ENCODE measurements at places on chromosomes 12 and 14. TPM values are rescaled to one million over a fixed set of nuclear protein-coding genes. Genes with fewer than 3 reads are reported as not detected.

The OTX2 gene
- not detected for total RNA-seq

The RAD51AP1 gene
- 1.2 TPM for total RNA-seq

The KRT78 gene
- not detected for total RNA-seq

The KRT3 gene
- total RNA-seq: not detected

The GLS2 gene
- total RNA-seq: 0.49 TPM

The SSTR1 gene
- 0.69 TPM for total RNA-seq

The RTL1 gene
- total RNA-seq: not detected

GRCh38 chr12:112149596-112149995, 24.2 kb downstream of the TRAFD1 start:
- no peak for DNase-seq

DNA sequence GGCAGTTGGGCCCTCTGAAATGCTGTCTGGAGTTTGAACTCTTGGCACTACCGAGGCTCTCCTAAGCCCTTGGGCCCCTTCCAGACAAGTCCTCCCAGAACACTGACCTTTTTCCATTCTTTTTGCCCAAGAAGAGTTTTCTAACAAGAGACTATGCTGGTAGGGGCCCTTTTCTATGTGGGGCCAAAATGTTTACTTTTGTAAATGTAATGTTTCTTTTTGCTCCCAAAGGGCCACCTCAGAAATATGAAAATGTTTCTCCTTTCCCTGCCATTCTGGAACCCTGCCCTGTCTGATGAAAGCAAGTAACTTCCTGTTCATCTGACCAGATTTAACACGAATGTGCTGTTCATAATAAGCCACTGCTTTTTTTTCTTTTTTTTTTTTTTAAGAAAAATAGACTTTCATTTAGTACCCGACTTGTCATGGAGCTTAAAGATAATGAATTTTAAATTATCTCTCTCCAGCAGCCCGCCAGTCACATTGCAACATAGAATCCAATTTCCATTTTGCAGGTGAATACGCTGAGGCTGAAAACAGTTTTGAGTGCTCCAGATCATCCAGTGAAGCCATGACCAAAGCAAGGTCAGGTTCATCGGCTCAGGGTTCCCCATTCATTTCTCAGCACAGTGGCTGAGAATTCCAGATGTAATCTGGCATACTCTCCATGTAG, 169.9 kb downstream of the DPF3 start:
- DNase-seq: no peak

DNA sequence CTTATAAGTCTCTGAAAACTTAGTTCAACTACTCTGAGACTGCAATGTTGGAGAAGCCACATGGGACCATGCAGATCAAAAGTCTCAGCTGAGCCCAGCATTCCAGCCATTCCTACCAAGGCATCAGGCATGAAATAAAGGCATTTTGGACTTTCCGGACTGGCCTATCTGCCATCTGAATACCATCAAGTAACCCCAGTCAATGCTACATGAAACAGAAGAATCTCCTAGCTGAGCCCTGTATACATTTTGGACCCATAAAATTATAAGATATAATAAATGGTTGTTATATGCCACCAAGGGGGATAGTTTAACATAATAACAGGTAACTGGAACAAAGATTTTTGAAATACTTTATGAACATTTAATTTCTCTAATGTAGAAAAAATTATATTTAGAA, 9.3 kb upstream of the TMEM260 start:
- no peak for DNase-seq

GRCh38 chr12:132040906-132041606, 91.3 kb downstream of the EP400 start:
- DNase-seq: no peak

DNA sequence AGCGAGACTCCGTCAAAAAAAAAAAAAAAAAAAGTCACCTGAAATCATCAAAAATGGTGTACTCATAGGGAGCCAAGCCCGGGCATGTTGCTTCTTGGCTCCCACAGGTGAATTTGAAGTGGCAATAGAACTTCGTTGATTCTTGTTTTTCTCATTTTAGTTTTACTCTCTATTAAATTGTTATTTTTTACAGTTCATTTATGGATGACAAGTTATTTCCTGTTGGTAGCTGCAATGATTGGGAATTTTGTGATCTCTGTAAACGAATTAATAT, 1.3 kb downstream of the TM7SF3 start:
- no peak for DNase-seq

GRCh38 chr12:7450667-7451066, 6.7 kb upstream of the CD163L1 start:
- DNase-seq: no peak

DNA sequence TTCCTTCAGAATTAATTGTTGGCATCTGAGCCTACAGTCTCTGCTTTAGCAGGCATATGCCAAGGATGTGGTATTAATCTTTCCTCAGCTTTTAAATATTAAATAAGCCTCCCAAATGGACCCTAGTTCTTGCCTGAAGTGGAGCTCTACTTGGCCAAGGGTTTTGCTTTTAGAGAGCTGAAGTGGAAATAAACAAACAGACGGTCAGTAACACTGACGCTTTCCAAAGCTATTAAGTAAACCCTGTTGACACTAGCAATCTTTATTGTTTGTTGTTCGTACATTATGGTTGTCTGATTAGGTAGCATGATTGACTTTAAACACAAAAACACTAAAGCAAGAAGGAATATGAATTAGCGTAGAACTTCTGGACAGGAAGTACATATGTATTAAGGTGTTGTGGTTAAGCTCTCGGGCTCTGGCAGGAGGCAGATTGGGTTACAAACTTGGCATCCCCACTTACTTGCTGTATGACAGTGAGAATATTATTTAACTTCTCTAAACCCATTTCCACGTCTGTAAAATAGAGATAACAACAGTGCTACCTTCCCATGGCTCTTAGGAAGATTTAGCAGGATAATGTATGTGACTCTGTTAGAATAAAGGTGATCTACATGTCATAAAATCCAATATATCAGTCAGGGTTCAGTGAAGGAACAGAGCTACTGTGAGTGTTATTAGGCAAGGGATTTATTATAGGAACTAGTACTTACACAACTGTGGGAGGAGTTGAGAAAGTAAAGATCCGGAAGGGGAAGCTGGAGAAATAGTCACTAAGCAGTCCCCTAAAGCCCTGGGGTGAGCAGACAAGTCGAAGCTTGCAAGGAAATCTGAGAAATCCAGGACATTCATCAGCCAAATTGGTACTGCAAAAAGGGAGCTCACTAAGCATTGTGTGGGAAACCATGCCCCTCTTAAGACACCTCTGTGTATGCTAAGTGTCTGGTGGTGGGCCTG, 92.2 kb upstream of the ATF7IP start:
- DNase-seq: no peak

DNA sequence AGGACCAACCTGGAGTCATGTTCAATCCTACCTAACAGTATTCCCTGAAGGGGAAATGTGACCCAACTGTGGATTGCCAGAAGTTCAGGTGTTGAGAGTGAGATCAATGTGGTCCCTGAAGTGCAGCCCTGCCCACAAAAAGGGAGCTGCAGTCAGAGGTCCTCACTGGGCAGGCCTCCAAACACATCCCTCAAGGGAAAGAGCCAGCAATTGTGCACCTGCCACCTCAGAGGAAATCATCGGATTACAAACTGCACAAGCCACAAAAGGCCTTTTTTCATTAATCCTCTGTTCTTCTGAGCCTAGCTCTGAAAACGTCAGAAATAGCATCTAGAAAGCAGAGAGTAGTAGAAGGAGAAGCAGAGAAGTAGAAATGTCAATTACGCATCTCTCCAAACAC, 10.8 kb upstream of the MDM1 start:
- no peak for DNase-seq

- no peak for DNase-seq
These were observed 196.3 kb upstream of the PLEKHG7 start for GRCh38 chr12:92506460-92506859.

DNA sequence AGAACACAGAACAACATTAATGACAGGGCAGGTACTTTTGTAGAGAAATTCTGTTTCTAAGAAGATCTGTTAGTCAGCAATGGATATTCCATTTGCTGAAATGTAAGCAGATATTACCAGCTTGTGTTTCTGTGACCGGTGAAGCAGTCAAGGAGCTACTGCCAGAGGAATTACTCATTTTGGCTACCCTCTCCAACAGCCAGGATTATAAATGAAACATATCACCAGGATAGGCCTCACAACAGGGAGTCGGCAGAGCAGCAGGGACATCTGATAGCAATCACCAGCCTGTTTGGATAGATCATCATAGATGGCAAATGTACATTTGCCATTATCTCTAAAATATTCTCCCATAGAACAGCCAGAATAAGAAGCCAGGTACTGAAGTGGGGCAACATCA, 440.7 kb downstream of the KCNH5 start:
- no peak for DNase-seq

DNA sequence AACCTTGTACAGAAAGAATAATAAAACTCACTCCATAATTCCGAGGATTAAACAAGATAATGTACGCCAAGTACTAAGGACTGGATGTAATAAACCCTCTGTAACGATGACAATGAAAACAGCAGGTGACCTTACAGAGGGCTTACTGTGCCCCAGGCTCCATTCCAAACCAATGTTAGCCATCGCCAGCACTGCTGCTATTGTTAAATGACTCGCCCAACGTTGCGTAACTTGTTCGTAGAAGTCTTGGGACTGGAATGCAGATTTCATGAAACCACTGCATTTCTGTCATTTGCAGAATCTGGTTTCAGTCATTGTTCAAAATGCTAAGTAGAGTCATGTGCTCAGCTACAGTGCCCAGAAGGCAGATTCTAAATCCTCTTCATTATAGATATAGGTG, 728 bp upstream of the STON2 start:
- DNase-seq: no peak

DNA sequence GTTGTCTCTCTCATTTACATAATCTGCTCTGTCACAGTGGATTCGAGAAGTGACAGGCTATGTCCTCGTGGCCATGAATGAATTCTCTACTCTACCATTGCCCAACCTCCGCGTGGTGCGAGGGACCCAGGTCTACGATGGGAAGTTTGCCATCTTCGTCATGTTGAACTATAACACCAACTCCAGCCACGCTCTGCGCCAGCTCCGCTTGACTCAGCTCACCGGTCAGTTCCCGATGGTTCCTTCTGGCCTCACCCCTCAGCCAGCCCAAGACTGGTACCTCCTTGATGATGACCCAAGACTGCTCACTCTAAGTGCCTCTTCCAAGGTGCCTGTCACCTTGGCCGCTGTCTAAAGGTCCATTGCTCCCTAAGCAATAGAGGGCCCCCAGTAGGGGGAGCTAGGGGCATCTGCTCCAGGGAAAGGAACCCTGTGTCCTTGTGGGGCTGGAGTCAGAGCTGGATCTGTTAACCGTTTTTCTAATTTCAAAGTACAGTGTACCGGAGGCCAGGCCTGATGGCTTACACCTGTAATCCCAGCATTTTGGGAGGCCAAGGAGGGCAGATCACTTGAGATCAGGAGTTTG, 5.1 kb downstream of the ERBB3 start:
- no peak for DNase-seq

GRCh38 chr12:19191089-19191488, 61.6 kb downstream of the PLEKHA5 start:
- no peak for DNase-seq

- DNase-seq: no peak
These were observed 106.2 kb downstream of the TMEM30B start for GRCh38 chr14:61174987-61175386.

All from left ventricle myocardium inferior (tissue), 1 donor.